ENCODE measurements at places on chromosomes 16 and 17.
A peak's percentile ranks its signal among the peaks of the same experiment; 100 is the strongest.

DNA sequence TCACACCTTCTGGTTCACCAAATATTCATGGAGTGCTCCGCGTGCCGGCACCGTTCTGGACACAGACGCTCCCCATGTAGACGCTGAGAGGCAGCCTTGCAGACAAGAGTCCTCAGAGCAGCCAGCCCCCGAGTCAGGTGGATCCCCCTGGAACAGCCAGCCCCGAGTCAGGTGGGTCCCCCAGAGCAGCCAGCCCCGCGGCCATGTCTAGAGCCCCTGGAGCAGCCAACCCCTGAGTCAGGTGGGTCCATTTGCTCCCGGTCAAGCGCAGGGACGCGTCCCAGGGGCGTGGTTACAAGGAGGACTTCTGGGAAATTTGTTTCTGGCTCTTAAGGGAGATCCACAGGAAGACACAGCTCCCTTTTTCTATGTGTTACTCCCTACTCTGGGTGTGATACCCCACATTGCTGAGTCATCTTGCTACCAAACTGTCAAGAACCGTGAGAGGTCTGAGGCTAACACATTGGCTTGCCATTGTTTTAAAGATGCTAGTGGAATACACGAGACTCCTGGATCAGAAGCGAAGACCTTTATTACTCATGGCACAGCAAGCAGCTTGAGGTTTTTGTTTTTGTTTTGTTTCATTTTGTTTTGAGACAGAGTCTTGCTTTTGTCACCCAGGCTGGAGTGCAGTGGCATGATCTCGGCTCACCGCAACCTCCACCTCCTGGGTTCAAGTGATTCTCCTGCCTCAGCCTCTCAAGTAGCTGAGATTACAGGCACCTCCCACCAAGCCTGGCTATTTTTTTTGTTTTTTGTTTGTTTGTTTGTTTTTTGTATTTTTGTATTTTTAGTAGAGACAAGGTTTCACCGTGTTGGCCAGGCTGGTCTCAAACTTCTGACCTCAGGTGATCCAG is 43.3 kb upstream of the CBFA2T3 start:
- peaks cover 1% of the 10 kb centered on the region for H3K36me3 ChIP-seq
- no peak overlapping the region for H3K4me3 ChIP-seq
- peaks cover 9% of the 10 kb centered on the region for H3K27me3 ChIP-seq
- no peak overlapping the region for H3K27ac ChIP-seq

DNA sequence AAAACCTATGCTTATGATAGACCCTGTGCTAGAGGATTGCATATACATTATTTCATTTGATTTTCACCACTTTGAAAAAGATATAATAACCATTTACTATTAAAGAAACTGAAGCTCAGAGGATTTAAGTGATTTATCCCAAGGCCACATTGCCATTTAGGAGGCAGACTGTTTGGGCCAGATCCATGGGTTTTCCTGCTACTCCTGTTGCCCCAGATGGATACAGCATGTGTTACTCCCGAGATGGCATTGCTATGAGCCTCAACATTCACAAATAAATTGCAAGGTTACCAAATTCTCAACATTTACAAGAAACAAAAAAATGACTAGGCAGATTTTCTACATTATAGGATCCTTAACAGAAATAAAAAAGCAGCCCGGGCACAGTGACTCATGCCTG is 322.1 kb upstream of the SOX9 start:
- no peak overlapping the region for H3K4me3 ChIP-seq
- H3K36me3 ChIP-seq = no peaks in the 10 kb centered on the region
- no peaks in the 10 kb centered on the region for H3K4me1 ChIP-seq

DNA sequence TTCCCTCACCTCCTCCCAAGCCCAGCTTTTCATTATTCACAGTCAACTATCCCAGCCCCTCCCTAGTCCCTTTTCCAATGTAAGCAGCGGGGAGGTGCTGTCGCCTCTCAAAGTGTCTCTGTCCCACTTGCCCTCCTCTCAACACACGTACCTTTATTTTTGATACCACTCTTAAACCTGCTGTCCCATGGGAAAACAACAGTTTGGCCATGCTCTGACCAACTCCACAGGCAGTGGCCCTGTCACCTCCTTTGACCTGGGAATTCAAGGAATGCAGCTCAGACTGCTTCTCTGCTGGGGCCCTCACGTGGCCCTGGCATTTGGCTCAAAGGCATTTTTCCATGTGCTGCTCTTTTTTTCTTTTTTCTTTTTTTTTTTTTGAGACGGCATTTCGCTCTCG is 4.2 kb downstream of the LYRM9 start:
- H3K27ac ChIP-seq = no peak overlapping the region
- H3K27me3 ChIP-seq = no peaks in the 10 kb centered on the region
- no peak overlapping the region for H3K4me3 ChIP-seq
- H3K36me3 ChIP-seq = no peaks in the 10 kb centered on the region
- no peak for DNase-seq

GRCh38 chr17:79290726-79291125 is 216.1 kb downstream of the ENGASE start:
- no peak for DNase-seq
- H3K4me1 ChIP-seq = no peaks in the 10 kb centered on the region
- peaks cover 76% of the 10 kb centered on the region for H3K27me3 ChIP-seq
- H3K36me3 ChIP-seq = no peaks in the 10 kb centered on the region
- no peak overlapping the region for H3K27ac ChIP-seq

DNA sequence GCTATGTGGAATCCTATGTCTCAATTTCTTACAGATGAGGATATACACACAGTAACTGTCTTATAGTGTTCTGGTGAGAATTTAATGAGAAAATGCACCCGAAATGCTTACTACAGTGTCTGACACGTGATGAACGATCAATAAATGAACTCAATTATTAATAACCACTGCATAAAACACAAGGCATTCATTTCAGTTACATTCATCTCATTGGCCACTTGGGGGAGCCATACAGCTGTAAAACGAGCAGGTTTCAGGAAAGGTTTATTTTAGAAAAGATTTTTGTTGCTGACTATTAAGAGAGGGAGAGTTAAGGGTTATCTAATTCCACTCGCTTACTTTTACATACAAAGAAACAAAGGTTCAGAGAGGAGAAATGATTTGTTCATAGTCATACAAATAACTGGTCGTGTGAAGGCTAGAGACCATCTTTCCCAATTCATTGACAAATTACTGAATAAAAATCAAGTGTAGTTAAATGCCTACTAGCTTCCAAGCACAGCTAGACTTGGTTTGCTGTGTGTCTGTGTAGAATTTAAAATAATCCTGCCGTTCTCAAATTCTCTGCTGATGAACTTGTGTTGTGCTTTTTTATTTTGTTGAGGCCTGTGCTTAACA is 160.1 kb downstream of the MAP2K4 start:
- no peaks in the 10 kb centered on the region for H3K4me1 ChIP-seq
- H3K4me3 ChIP-seq = no peak overlapping the region
- no peak for DNase-seq

GRCh38 chr17:50108556-50108955 is 13.4 kb downstream of the PDK2 start:
- peak overlapping the region; percentile 10 for H3K27ac ChIP-seq
- H3K4me1 ChIP-seq = no peaks in the 10 kb centered on the region
- H3K27me3 ChIP-seq = no peaks in the 10 kb centered on the region
- DNase-seq = no peak
- H3K4me3 ChIP-seq = no peak overlapping the region

GRCh38 chr17:7383742-7384488 is 3.0 kb downstream of the TNK1 start:
- H3K4me3 ChIP-seq = peak overlapping the region; percentile 78
- peaks cover 10% of the 10 kb centered on the region for H3K4me1 ChIP-seq
- peak; percentile 91 for DNase-seq
- H3K36me3 ChIP-seq = peaks cover 22% of the 10 kb centered on the region
- peak overlapping the region; percentile 85 for H3K27ac ChIP-seq

DNA sequence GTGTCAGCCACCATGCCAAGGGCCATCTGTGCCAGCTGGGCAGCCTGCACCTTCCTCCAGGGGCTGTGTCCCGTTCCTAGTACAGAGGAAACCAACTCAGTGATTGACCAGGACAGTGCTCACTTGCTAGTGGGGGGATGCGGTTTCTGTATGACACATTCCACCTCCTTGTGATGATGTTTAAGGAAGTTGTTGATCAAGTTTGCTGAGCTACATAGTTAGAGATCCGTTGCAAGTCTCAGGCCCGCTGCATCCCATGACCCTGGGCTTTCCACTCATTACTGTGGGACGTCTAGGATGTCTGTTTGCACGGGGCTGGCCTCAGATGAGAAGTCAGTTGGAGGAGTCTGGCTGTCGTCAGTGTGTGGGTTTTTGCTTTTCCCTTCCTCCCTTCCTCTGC is 33.6 kb downstream of the RNF213 start:
- peaks cover 98% of the 10 kb centered on the region for H3K36me3 ChIP-seq
- H3K27me3 ChIP-seq = no peaks in the 10 kb centered on the region
- peak overlapping the region; percentile 83 for H3K27ac ChIP-seq
- no peak overlapping the region for H3K4me3 ChIP-seq
- DNase-seq = no peak
- peaks cover 18% of the 10 kb centered on the region for H3K4me1 ChIP-seq

DNA sequence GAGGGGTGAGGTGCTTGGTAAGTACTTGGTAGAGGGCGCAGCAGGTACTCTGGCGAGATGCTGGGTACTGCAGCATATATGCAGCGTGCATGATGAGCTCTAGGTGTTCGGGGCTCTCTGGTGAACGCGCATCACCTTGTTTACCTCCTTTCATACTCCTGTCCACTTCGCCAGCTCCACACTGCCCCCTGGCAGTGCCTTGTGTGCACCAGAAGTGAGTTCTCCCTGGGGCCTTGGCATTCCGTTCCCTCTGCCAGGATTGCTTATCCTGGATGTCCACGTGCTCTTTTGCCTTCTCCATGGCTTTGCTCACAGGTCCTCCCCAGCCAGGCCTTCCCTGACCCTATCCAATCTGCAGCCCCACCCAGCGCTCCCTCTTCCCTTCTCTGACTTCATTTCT is 154.2 kb downstream of the MRM1 start:
- H3K4me1 ChIP-seq = no peaks in the 10 kb centered on the region
- H3K27me3 ChIP-seq = peaks cover 2% of the 10 kb centered on the region
- H3K4me3 ChIP-seq = no peak overlapping the region
- DNase-seq = peak; percentile 57

GRCh38 chr16:15856182-15856581 is 646 bp downstream of the MYH11 start:
- no peak overlapping the region for H3K27ac ChIP-seq
- H3K27me3 ChIP-seq = peaks cover 44% of the 10 kb centered on the region
- H3K4me3 ChIP-seq = no peak overlapping the region
- no peaks in the 10 kb centered on the region for H3K36me3 ChIP-seq
- DNase-seq = no peak

DNA sequence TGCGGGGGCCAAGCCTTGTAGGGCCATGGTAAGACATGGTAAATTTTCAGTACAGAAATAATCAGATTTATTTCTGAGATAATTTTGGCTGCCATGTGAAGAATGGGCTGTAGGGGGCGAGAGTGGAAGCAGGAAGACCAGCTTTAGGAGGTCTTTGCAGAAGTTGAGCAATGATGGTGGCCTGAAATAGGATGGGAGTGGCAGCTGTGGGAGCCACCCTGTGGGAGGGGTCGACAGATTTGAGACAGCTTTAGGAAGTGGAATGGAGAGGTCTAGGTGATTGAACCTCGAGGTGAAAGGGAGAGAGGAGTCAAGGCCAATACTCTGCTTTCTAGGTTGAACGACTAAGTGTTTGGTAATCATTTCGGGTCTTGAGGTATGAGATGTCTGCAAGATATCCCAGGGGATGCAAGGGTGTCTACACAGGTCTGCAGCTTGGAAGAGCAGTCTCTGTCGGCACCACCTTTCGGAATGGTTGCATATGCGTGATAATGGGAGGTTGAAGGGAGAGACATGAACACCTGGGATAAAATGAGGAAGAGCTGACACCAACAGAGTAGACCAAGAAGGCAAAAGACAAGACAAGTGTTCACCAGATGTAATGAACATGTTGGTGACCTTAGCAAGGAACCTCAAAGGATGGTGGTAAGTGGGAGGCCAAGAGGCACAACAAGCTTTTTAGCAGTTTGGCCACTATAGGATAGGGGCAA is 4.2 kb upstream of the ATXN7L3 start:
- peak; percentile 63 for DNase-seq
- H3K4me3 ChIP-seq = no peak overlapping the region
- peaks cover 46% of the 10 kb centered on the region for H3K4me1 ChIP-seq
- peak overlapping the region; percentile 76 for H3K27ac ChIP-seq

- DNase-seq = no peak
- no peak overlapping the region for H3K4me3 ChIP-seq
- no peak overlapping the region for H3K27ac ChIP-seq
- H3K4me1 ChIP-seq = peaks cover 19% of the 10 kb centered on the region
These were observed 12.9 kb downstream of the NUBP1 start for GRCh38 chr16:10756574-10756973.

- H3K4me1 ChIP-seq = peaks cover 72% of the 10 kb centered on the region
- H3K27me3 ChIP-seq = no peaks in the 10 kb centered on the region
- no peak overlapping the region for H3K4me3 ChIP-seq
- no peaks in the 10 kb centered on the region for H3K36me3 ChIP-seq
- no peak for DNase-seq
- no peak overlapping the region for H3K27ac ChIP-seq
These were observed 68.3 kb downstream of the MPRIP start for GRCh38 chr17:17110520-17110919.

DNA sequence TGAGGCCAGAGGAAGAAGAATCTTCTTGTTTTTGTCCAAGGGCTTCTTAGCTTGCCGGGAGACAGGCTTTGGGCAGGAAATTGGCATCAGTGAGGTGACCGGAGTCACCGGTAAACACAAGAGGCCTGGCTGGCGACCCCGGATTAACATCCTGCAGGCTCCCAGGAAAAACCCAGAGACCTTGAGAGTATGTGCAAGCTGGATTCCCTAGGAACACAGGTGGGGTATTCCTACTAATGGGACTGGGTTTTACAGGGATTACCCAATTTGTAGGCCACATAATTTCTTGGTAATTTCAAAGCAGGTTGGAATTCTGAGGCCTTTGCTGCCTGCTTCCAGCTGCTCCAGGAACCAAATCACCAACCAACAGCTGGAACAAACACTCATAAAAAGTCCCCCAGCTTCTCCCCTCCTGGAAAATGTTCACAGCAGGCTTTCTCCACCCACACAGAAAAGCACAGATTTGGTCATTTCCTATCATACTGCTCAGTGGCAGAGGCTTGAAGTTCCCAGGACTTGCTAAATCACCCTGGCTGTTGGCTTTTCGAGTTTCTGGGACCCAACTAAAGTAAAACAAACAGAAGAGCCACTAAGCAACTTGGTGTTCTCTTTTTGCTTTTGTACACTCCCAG is 258.8 kb downstream of the IRF8 start:
- H3K27me3 ChIP-seq = peaks cover 20% of the 10 kb centered on the region
- H3K27ac ChIP-seq = no peak overlapping the region
- H3K4me3 ChIP-seq = no peak overlapping the region
- peaks cover 6% of the 10 kb centered on the region for H3K4me1 ChIP-seq
- H3K36me3 ChIP-seq = no peaks in the 10 kb centered on the region

DNA sequence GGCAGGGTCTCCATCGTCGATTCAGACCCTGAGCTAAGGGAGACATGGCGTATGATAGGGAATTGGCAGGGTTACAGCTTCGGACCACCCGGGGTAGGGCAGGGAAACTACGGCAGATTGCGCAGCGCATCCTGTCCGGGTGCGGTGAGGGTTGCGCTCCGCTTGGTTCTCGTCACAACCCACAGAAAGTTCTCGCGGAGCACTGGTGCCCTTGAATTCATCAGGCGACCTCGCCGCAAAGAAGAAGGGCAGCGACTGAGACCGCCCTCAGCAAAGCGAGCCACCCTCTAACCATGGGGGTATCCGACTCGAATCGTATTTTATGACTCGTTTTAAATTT is 1.2 kb downstream of the HS3ST3B1 start:
- H3K27me3 ChIP-seq = peaks cover 20% of the 10 kb centered on the region
- H3K4me1 ChIP-seq = peaks cover 70% of the 10 kb centered on the region
- peak overlapping the region; percentile 95 for H3K27ac ChIP-seq

- no peaks in the 10 kb centered on the region for H3K27me3 ChIP-seq
- peaks cover 55% of the 10 kb centered on the region for H3K36me3 ChIP-seq
- peak; percentile 56 for DNase-seq
- H3K4me3 ChIP-seq = no peak overlapping the region
- peaks cover 91% of the 10 kb centered on the region for H3K4me1 ChIP-seq
These were observed 146.8 kb downstream of the CLEC16A start for GRCh38 chr16:11091021-11091785.

Data from activated T-cell treated with anti-CD3 and anti-CD28 coated beads, Interleukin-2, amount 50 U/mL, for 24 hours (primary cell).